ENCODE measurements at places on chromosomes 13 and 19.

DNA sequence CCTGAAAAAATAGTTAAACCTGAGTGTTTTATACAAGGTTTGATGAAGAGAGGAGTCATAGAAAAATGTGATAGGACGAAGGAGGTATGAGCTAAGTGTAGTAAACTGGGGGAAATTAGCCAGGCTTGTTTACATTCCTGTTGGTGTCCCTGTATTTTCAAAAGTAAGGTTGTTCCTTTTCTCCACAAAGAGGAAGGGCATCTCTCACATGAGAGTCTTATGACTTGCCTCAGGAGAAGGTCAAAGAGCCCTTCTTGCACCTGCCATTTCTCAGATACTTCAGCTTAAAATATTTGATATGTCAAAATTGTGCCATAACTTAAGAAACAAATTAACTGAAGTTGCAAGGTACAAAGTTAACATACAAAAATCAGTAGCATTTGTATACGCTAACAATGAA, 3.6 kb upstream of the N4BP2L2 start:
- DNase-seq = no peak

GRCh38 chr19:3698974-3699740, 1.1 kb downstream of the PIP5K1C start:
- DNase-seq = no peak

DNA sequence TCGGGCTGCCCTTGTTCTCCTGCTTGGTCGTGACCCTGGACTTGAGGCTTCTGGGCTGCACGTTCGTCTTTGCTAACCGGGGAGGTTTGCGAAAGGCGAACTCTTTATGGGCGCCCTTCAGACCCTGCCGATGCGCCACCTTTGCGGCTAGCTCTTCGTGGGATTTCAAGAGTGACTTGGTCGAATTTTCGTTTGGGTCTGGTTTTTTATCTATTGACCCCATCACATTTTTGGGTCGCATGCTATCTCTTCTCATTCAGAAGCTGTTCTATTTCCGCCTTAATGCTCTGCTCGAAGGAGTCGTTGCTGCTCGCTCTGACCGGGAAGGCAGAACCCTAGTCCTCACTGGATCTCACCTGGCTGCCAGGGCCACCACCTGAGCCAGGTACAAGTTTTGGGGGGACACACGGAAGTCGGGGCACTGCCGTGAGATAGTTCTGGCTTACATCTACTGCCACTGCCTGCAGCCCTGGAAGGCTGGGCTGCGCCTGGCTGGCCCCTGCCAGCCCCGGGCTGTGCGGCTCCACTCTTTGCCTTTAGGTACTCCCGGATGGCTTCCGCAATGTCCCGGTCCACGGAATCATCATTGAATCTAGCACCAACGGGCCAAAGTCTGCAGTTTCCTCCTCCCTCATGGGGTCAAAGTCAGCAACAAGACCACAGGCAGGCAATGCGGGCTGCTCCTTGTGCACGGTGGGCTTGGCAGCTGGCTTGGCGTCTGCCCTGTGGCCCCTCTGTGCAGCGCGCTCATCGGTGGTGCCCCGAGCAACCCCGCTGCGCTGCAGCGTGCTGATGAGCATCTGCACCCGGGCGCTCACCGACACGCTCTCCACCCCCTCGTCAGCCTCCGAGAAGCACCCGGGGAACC, 16.2 kb downstream of the RB1 start:
- no peak for DNase-seq

- DNase-seq = no peak
Observed at GRCh38 chr13:65091031-65091430, 2139.1 kb downstream of the PCDH9 start.
